Endothelial cell (in vitro differentiated cells): ENCODE measurements at places on chromosomes 5 and 9. TPM values are rescaled to one million over a fixed set of nuclear protein-coding genes. Genes with fewer than 3 reads are reported as not detected.

The CDO1 gene
- total RNA-seq: 2.9 TPM

The PCDHGA7 gene
- total RNA-seq: 6.3 TPM

The GLDC gene
- 29.1 TPM for total RNA-seq

The PCSK5 gene
- 3.1 TPM for total RNA-seq

The OBP2A gene
- not detected for total RNA-seq

The CFAP157 gene
- 0.85 TPM for total RNA-seq

The CRB2 gene
- 0.18 TPM for total RNA-seq

The JAKMIP2 gene
- total RNA-seq: 4.3 TPM

The SCGB3A2 gene
- 1.4 TPM for total RNA-seq

The FOXD4L5 gene
- total RNA-seq: 0.10 TPM

The EQTN gene
- not detected for total RNA-seq

The FAM78A gene
- 73.4 TPM for total RNA-seq

The IFNA13 gene
- total RNA-seq: not detected

The SPINK7 gene
- total RNA-seq: not detected

The RNF208 gene
- total RNA-seq: 1.1 TPM

The PCDHB15 gene
- 10.5 TPM for total RNA-seq

The GABBR2 gene
- 0.46 TPM for total RNA-seq

The OR1J2 gene
- total RNA-seq: not detected

DNA sequence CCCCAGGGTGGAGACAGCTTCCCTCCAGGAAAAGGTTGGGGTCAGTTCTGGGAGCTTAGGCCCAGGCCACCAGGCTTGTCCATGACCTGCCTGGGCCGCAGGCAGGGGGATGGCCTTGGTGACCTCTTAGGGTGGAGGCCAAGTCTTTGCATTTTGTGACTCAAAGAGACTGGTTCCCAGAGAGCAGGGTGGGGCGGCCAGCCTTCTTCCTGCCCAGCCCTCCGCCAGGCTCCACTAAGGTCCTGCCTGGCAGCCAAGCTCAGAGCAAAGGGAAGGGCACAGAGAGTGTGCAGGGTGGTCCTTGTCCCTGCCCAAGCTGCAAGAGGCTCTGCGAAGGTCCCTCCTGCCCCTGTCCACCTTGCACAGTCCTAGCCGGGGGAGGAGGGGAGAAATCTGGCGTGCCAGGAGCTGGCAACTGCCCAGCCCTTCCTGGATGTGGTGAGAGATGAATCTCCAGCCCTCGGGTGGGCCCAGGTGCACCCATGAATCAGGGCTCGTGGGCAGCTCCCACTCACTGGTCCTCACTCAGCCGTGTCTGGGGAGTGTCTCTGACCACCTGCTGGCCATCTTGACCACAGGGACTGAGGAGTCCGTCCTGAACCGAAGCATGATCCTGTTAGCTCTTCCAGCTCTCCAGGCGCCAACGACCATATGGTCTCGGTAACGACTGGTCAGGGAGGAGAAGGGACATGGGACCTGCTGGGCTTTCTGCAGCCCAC, 2.3 kb upstream of the PTGDS start:
- H3K27ac ChIP-seq: no peak overlapping the region
- no peak for DNase-seq
- no peaks in the 10 kb centered on the region for H3K36me3 ChIP-seq
- H3K27me3 ChIP-seq: peaks cover 3% of the 10 kb centered on the region
- no peak overlapping the region for H3K4me3 ChIP-seq

DNA sequence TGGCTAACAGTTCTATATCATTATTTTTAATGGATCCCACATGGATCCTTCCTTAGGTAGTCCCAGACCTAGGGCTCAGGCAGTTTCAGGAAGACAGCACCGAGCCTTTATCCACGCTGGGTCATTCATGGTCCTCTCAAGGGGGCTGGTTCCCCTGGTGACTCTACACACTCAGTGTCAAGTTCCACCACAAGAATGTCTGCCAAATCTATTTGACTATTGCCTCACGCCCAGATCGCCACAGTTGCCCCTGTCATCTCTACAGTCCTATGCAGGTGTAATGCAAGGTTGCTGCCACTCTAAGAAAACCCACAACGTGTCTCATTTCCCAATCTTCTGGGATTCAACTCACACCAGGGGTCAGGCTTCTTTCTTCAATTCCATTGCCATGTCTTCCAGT, 8.0 kb upstream of the ZNF366 start:
- peaks cover 2% of the 10 kb centered on the region for H3K27me3 ChIP-seq
- no peaks in the 10 kb centered on the region for H3K36me3 ChIP-seq

DNA sequence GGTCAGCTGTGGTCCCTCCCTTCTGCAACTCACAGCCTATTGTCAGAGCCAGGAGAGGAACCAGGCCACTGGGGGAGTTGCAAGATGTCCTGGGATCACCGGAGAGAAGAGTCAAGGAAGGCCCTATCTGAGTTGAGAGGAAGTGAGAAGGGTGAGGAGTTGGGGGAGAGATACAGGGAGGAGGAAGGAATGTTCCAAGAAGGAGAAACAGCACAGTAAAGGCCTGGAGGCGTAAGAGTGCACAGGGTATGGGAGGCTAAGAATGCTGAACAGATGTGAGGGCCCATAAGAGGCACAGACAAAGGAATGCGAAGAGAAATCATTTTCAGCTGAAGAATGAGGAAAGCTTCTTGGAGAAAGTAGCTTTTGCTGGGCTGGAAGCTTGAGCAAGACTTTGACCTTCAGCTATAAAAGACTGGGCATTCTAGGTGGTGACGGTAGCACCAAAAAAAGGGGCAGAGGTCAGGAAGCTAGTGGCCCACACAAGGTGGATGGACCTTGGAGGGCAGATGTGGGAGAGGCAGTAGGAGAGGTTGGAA, 21.6 kb upstream of the CSF1R start:
- H3K27ac ChIP-seq: no peak overlapping the region
- H3K36me3 ChIP-seq: no peaks in the 10 kb centered on the region
- peaks cover 54% of the 10 kb centered on the region for H3K4me1 ChIP-seq

DNA sequence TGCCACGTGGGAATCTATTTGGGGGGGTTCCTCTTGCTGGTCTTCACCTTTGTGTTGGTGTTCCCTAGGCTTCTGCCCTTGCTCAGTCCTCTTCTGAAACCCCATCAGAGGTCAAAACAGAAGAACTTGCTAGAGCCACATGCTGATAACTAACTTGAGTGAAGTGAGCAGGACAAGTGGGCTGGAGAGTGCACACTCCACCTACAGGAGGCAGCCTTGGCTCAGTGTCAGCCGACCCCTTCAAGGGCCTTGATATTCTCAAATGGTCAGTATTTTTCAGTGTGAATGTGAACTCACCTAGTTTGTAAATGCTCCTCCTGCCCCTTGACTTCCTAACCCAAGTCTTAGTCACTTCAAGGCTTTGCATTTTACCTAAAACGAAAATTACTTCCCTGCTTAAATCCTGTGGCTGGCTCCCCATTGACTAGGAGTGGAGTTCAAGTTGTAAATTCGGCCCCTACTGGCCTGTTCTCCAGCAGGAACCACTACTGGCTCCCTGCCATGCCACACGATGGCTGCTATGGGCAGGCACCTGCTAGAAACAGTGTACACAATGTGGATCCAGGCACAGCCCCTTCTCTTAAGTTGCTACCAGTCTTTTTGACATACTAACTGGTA, 3.6 kb upstream of the SLC1A3 start:
- no peaks in the 10 kb centered on the region for H3K36me3 ChIP-seq
- H3K27ac ChIP-seq: no peak overlapping the region
- no peaks in the 10 kb centered on the region for H3K4me1 ChIP-seq
- H3K4me3 ChIP-seq: no peak overlapping the region
- no peaks in the 10 kb centered on the region for H3K27me3 ChIP-seq
- peak; percentile 43 for DNase-seq

- H3K27ac ChIP-seq: no peak overlapping the region
- DNase-seq: no peak
- H3K4me3 ChIP-seq: no peak overlapping the region
- peaks cover 5% of the 10 kb centered on the region for H3K27me3 ChIP-seq
- peaks cover 34% of the 10 kb centered on the region for H3K4me1 ChIP-seq
Observed at GRCh38 chr5:107565791-107566767, 104.7 kb downstream of the EFNA5 start.

- peaks cover 7% of the 10 kb centered on the region for H3K27me3 ChIP-seq
- H3K27ac ChIP-seq: no peak overlapping the region
- H3K4me3 ChIP-seq: no peak overlapping the region
Observed at GRCh38 chr9:89781838-89782540, 177.2 kb downstream of the GADD45G start.

- DNase-seq: no peak
- no peaks in the 10 kb centered on the region for H3K36me3 ChIP-seq
- no peak overlapping the region for H3K4me3 ChIP-seq
- no peak overlapping the region for H3K27ac ChIP-seq
- H3K4me1 ChIP-seq: no peaks in the 10 kb centered on the region
Observed at GRCh38 chr5:13354611-13355010, 589.9 kb downstream of the DNAH5 start.

GRCh38 chr5:111142932-111143331, 50.8 kb downstream of the WDR36 start:
- H3K4me1 ChIP-seq: peaks cover 25% of the 10 kb centered on the region
- no peak overlapping the region for H3K27ac ChIP-seq
- H3K4me3 ChIP-seq: no peak overlapping the region
- DNase-seq: no peak
- peaks cover 4% of the 10 kb centered on the region for H3K27me3 ChIP-seq

- no peaks in the 10 kb centered on the region for H3K27me3 ChIP-seq
- no peaks in the 10 kb centered on the region for H3K36me3 ChIP-seq
- no peak for DNase-seq
- peaks cover 6% of the 10 kb centered on the region for H3K4me1 ChIP-seq
- no peak overlapping the region for H3K4me3 ChIP-seq
Observed at GRCh38 chr9:21102305-21102704, 24.6 kb upstream of the IFNB1 start.

DNA sequence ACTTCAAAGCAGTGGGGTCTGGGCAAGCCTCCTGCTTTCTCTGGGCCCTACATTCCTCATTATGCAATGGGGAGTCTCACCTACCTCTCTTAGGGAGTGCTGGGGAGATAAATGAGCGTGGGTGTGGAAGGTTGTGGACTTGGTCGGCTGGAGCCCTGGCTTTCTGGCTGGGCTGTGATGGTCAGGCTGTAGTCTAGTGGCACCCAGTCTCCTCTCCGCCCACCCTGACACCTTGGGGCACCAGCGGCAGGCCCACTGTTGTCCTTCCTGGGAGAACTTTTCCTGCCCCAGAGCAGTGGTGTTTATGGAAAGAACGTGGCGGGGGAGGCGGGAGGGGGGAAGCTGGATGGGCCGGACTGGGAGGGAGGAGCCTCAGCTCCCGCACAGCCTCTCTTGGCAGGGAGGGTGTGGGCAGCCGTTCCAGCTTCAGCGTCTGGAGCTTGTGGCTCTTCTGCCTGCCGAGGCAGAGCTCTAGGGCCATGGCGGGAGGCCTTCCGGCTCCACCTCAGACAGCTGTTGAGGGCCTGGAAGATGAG, 4.1 kb downstream of the PTGS1 start:
- peaks cover 12% of the 10 kb centered on the region for H3K36me3 ChIP-seq
- H3K4me1 ChIP-seq: peaks cover 23% of the 10 kb centered on the region
- peaks cover 11% of the 10 kb centered on the region for H3K27me3 ChIP-seq
- H3K4me3 ChIP-seq: no peak overlapping the region
- no peak overlapping the region for H3K27ac ChIP-seq

GRCh38 chr9:112301420-112301819, 32.0 kb downstream of the PTBP3 start:
- H3K36me3 ChIP-seq: no peaks in the 10 kb centered on the region
- H3K4me3 ChIP-seq: no peak overlapping the region
- no peak overlapping the region for H3K27ac ChIP-seq
- peaks cover 10% of the 10 kb centered on the region for H3K4me1 ChIP-seq
- H3K27me3 ChIP-seq: no peaks in the 10 kb centered on the region

DNA sequence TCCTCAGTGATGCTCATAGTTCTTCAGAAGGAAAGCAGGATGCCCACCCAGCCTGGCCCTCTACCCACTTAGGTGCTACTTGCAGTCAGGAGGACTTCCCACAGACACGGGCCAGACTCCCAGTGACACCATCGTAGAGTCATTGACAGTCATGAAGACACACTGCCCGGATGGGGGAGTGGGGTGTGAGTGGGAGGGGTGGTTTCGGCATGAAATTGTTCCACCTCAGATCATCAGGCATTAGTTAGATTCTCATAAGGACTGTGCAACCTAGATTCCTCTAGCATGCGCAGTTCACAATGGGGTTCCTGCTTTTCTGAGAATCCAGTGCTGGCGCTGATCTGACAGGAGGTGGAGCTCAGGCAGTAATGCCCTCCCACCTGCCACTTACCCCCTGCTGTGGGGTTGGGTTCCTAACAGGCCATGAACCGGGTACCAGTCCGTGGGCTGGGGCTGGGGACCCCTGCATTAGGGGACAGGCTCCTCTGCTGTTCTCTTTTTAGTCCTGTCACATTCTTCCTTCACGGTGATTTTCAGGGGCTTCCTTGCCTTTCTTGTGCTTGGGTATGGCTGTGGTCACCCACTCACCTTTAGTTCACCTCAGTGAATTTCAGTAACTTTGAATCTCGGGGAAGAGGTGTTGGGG, 88.2 kb upstream of the ANKRD55 start:
- no peaks in the 10 kb centered on the region for H3K27me3 ChIP-seq
- peaks cover 8% of the 10 kb centered on the region for H3K4me1 ChIP-seq
- no peaks in the 10 kb centered on the region for H3K36me3 ChIP-seq
- DNase-seq: no peak
- no peak overlapping the region for H3K27ac ChIP-seq
- H3K4me3 ChIP-seq: no peak overlapping the region

- H3K27me3 ChIP-seq: no peaks in the 10 kb centered on the region
- H3K4me3 ChIP-seq: no peak overlapping the region
- DNase-seq: no peak
- peaks cover 4% of the 10 kb centered on the region for H3K36me3 ChIP-seq
- H3K27ac ChIP-seq: no peak overlapping the region
Observed at GRCh38 chr9:75894566-75894965, 4.1 kb downstream of the PCSK5 start.

DNA sequence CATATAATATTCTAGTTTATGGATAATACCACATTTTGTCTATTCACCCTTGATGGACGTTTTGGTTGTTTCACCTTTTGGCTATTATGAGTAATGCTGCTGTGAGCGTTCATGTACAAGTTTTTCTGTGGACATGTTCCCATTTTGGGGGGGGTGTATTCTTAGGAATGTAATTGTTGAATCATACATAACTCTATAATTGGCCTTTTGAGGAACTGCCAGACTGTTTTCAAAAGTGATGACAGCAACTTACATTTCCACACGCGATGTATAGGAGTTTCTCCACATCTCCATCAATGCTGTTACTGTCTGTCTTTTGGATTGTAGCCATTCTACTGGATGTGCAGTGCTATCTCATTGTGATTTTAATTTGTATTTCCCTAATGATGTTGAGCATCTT, 69.8 kb downstream of the SLC46A2 start:
- no peaks in the 10 kb centered on the region for H3K27me3 ChIP-seq
- no peak overlapping the region for H3K4me3 ChIP-seq
- H3K4me1 ChIP-seq: peaks cover 11% of the 10 kb centered on the region

DNA sequence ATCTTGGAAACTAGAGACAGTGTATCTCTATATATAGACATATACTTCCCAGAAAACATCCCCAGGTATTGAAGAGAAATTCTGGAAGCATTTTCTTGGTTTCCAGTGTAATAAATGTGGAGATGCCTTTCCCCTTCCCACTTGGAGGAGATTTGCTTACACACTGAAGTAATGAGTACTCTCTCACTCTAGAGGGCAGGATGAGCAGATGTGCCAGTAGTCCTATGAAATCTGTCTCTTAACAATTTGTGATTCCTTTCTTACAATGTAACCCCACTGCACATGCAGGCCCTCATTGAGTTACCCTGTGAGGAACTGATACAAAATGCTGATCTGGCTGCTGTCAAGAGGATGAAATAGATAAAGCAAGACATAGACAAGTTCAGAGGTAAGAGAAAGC, 567.2 kb downstream of the SLCO4C1 start:
- no peak for DNase-seq
- H3K36me3 ChIP-seq: no peaks in the 10 kb centered on the region
- H3K27ac ChIP-seq: no peak overlapping the region

- peaks cover 12% of the 10 kb centered on the region for H3K4me1 ChIP-seq
- H3K4me3 ChIP-seq: no peak overlapping the region
- H3K27me3 ChIP-seq: peaks cover 2% of the 10 kb centered on the region
- H3K27ac ChIP-seq: no peak overlapping the region
Observed at GRCh38 chr9:89505911-89506310, 8.0 kb upstream of the SEMA4D start.
